Forelimb muscle (tissue), 1 donor: ENCODE measurements at places on chromosomes 12 and 14.

- DNase-seq = no peak
These were observed 19.4 kb upstream of the IFNG start for GRCh38 chr12:68178774-68179439.

- DNase-seq = no peak
These were observed 3.7 kb upstream of the DENND5B start for GRCh38 chr12:31594681-31595080.

GRCh38 chr12:103391103-103391502, 104.7 kb downstream of the C12orf42 start:
- no peak for DNase-seq

GRCh38 chr12:131132118-131132892, 178.6 kb downstream of the ADGRD1 start:
- DNase-seq = no peak

- DNase-seq = no peak
These were observed 1.5 kb upstream of the WNT10B start for GRCh38 chr12:48972952-48973483.
